ENCODE measurements at places on chromosomes 1 and 21.

GRCh38 chr1:10536133-10536770, 61.5 kb downstream of the PEX14 start:
- no peak for DNase-seq

- no peak for DNase-seq
Measured at GRCh38 chr1:201898992-201899391, 10.3 kb downstream of the SHISA4 start.

DNA sequence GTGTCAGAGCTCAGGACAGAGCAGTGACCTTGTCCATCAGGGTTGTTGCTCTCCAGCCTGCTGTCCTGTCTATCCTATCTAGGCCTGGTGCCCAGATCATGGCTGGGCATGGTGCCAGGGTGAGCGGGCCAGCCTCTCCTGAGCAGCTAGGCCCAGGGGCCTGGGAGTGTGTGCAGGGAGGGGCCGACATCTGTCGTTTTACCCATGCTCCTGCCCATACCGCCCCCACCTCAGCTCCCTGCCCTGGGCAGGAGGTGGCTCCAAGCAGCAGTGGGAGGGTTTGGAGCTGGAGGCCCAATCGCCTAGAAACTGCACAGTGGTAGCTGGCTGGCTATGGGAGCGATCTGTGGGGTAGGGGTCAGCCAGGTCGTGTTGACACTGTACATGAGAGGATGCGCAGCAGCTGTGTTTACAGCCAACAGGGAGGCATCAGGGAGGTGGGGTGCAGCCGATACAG, 6.5 kb downstream of the INSRR start:
- DNase-seq = no peak

DNA sequence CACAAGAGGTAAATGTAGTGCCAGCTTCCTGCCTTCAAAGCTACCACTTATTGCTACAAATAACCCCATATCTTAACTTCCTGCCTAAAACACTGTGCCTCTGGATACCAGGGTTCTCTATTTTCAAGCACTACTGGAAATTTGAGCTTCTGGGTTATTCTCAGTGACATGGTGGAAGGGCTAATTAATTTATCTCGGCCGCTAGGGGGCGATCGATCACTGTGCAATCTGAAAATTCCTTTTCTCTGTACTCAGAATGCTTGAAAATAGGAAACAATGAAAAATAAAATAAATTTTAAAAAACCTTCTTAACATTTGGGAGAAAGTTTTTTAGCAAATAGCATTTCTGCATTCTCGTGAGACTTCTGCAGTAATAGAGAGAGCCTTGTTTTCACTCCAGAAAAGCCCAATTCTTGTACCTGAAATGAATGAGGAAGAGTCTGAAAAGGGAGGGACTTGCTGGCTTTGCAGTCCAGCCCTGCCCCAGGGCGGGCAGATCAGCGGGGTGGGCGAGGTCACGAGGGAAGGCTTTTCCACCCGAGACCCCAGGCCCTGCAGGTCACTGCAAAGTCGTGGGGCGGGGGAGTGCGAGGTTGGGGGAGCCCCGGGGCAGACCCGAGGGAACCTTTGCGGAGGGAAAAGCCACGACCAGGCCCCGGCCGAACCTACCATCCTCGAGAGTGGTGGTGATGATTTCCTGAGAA, 276.7 kb downstream of the PCP4 start:
- peak; percentile 53 for DNase-seq

GRCh38 chr21:46544003-46544402, 60.9 kb downstream of the S100B start:
- no peak for DNase-seq

Measured in fibroblast of skin of scalp (primary cell).